ENCODE measurements at places on chromosomes 1 and 21. TPM values are rescaled to one million over a fixed set of nuclear protein-coding genes. Genes with fewer than 3 reads are reported as not detected.

Gene NKAIN1
- total RNA-seq, result 15.5 TPM

DNA sequence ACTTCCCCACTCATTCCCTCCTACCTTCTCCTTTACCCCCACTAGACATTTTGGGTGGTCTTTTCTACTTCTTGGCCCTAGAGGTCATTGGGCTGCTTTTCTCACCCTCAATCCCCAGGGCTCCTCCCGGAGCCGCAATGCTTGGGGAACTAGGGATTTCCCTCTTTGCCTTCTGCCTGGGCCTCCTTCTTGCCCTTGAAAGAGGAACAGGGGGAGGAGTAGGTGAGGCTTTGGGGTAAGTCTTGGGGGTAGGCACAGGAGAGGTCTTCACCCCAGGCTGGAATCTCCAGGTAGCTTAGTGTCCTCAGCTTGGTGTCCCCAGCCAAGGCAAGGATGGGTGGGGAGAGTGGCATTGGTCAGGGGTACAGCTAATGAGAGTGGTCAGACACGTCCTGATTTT lies 56.2 kb upstream of the EPS8L3 start:
- no peak for DNase-seq

Gene FCRL3
- not detected for total RNA-seq

DNA sequence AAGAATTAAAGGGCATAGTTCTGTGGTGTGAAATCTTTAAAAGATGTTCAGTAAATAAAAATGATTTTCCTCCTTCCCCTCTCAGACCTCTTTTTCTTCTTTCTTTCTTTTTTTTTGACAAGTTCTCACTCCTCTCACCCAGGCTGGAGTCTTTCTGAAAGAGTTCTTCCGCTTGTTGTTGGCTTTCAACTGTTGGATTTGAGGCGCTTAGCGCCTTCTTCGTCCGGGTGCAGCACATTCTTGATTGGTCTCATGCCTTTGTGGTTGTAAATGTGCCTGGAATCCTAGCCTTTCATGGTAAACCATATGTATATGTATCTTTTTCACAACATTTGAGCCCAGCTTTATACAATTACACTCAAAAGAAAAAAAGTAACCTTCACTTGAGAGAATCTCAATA lies 980 bp upstream of the METTL18 start:
- DNase-seq, result no peak

GRCh38 chr1:155912056-155912536 lies 947 bp upstream of the RIT1 start:
- DNase-seq, result no peak

GRCh38 chr1:160708801-160709200 lies 2.8 kb downstream of the CD48 start:
- DNase-seq, result no peak

GRCh38 chr1:17437580-17438317 lies 1.7 kb downstream of the RCC2 start:
- DNase-seq, result peak; percentile 23

DNA sequence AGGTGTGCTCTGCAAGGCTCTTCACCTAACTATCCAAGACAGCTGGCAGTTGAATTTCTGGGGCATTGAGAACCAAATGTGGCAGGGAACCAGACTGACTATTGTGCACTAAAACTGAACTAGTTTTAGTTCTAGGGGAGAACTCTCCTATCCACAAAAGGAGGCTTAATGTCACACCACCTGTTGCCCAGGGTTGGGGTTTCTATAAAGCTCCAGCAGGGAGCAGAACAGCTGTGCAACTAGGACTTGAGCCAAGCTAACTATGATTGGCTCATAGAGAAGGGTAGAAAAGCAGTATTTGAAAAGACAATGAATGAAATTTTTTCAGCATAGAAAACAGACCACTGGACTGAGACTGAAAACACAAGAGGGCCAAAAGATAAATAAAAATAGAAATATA lies 53.3 kb upstream of the FGGY start:
- no peak for DNase-seq

DNA sequence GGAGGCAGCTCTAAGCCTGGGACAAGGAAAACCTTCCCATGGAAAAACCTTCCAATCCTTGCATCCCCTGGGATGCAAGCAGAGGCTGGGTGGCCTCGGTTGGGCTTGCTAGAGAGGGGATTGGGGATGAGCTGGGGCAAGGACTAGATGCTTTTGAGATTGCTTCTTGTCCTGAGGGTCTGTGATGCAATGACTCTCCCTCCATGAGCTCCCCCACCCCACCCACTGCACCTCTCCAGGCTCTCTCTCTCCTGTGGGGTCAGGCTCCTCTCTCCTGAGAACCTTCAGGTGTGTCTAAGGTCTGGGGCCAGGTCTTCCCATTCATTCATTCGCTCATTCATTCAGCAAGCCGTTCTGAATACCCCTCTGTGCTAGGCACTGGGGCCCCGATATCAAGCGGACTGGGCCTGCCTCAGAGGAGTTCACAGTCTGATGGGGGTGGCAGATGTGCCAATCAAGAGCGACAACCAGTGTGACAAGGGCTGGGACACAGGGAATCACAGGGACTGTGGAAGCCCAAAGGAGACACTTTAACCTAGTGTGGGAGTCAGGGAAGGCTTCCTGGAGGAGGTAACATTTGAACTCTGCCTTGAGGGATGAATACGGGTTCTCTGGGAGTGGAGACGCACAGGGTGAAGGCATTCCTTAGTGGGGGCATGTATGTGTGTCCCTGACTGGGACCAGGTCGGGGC lies 6.5 kb downstream of the LDLRAD1 start:
- no peak for DNase-seq

DNA sequence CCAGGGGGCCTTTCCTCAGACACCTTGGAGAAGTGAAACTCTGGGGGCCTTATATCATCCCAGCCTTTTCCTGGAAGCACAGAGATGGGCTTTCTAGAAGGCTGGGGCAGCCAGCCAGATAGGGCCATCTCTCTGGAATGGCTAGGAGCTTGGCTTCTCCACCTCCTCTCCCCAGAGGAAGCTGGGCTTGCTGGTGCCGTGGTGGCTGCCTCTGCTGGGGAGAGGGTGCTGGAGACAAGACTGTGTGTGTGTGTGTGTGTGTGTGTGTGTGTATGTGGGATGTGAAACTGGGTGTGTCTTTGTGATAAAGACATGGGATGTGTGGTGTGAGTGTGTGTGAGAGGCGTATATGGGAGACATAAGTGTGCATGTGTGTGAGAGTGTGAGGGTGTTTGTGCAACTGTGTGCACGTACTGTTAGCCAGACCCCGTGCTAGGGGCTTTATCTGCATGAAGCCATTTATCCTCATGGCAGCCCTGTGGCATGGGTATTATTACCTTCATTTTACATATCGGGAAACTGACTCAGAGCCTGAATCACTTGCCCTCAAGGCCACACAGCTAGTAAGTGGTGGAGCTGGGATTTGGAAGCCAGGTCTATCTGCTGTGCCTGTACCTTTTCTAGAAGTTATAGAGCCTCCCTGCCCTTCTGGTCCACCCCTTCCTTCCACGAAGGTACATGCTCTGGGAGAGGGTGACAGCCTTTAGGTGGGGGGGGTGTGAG lies 44.2 kb downstream of the PTPRU start:
- no peak for DNase-seq

Gene KRTAP10-4
- total RNA-seq, result not detected

- DNase-seq, result no peak
These were observed 410.1 kb upstream of the PLXNA2 start for GRCh38 chr1:208654241-208654640.

DNA sequence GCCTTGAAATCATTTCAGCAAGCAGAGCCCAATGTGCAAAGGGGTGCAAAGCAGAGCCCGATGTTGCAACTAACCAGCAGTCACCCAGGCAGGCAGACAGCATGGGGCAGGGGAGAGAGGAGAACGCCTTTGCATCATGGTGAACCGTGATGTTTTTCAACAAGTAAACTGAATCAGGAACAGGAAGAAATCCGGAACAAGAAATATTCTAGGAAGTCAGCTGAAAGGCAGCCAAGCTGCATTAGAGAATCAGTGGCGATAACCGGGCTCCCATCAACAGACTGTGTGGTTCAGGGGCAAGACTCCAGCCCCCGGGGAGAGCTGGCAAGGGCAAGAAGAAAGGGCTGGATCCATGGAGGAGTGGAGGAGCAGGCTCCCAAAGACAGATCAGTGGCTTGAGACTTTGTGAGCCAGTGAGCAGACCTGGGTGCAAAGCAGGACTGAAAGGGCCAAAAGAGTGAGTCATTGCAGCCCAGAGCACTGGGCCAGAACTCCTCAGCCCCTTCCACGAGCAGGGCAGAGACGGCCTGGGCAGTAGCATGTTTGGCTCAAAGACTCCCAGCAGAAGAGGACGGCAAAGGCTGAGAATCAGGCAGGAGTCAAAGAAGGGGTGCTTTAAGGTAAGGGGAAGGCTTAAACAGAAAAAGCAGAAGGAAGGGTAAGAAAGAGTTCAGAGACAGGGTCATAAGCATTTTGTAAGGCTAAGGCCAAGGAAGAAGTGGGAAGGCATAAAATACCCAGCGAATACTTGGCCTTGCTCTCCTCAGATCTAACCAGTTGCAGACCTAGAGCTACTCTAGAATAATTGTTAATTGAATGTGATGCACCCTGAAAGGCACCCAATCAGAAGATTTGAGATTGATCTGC lies 155.0 kb downstream of the SETD4 start:
- DNase-seq, result no peak

Gene MRPL24
- 43.2 TPM for total RNA-seq

Gene GIPC2
- 3.0 TPM for total RNA-seq

- no peak for DNase-seq
These were observed 432.6 kb downstream of the AMY1C start for GRCh38 chr1:104182251-104182650.

Gene CYP2J2
- total RNA-seq, result 0.58 TPM

DNA sequence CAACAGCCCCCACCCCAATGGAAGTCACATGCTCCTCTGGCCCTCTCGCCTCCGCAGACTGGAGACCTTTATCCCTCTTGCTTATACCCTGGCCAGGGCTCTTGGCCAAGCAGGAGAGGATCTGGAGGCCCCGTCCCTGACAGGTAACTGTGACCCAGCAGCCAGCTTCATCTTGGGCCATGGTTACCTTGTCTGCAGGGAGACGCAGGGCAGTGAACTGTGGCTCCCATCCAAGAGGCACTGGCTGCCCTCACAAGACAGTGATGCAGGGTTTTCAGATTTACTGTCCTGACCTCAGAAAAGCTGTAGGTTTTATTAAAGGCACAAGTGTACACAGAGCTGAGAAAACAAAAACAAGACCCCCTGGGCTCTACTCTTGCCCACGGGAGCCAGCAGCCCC lies 96.7 kb upstream of the KLHDC7A start:
- no peak for DNase-seq

- DNase-seq, result no peak
These were observed 160.5 kb downstream of the LRRC40 start for GRCh38 chr1:70044832-70045231.

DNA sequence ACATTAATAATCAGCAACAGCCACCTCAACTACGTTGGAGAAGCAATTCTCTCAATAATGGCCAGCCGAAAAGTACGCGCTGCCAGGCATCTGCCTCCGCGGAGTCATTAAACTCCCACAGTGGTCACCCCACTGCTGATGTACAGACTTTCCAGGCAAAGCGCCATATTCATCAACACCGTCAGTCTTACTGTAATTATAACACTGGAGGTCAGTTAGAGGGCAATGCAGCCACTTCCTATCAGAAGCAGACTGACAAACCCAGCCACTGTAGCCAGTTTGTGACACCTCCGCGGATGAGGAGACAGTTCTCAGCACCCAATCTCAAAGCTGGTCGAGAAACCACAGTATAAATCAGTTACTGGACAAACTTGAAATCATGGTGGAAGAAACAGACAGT lies 93.9 kb downstream of the KIF1B start:
- DNase-seq, result no peak

Gene SELENON
- total RNA-seq, result 87.1 TPM

- DNase-seq, result no peak
These were observed 1334.5 kb upstream of the ADGRL4 start for GRCh38 chr1:80341021-80341420.

Gene NFASC
- total RNA-seq, result 6.9 TPM

Gene DNM3
- total RNA-seq, result 1.1 TPM

GRCh38 chr1:86104606-86105532 lies 51.7 kb downstream of the COL24A1 start:
- peak; percentile 12 for DNase-seq

DNA sequence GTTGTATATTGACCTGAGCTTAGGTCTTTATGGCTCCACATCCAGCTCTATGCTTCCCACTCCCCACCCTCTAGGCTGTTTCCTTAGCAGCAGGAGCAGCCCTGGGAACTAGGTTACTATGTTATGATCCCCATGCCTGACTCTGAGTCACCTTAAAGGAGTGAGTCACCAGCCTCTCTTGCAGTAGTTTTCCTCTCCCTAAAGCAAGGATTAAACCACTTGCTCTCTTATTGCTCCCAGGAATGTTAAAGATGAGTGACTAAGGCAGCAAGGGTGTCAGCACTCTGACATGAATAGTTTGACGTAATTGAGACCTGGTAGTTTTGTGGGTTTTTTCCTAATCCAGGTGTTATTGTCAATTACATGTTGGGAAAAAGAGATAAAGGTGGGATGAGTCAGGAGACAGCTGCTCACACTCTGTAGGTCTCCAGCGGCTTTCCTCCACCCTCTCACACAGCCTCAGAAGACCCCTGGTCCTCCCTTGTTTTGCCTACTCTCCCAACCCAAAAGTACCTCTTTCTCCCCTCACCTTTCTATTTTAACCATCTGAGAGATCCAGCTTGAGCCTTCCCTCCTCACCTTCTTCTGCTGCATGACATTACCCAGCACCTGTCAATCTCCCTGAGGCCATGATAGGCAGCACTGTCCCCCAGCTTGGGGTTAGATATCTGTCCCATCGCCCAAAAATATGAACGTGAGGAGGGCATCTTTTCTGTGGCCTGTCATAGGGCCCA lies 369.1 kb upstream of the VAMP3 start:
- peak; percentile 5 for DNase-seq

GRCh38 chr1:31705080-31705866 lies 1.5 kb upstream of the COL16A1 start:
- DNase-seq, result no peak

Gene PGLYRP4
- not detected for total RNA-seq

Gene ANGPTL3
- total RNA-seq, result not detected

DNA sequence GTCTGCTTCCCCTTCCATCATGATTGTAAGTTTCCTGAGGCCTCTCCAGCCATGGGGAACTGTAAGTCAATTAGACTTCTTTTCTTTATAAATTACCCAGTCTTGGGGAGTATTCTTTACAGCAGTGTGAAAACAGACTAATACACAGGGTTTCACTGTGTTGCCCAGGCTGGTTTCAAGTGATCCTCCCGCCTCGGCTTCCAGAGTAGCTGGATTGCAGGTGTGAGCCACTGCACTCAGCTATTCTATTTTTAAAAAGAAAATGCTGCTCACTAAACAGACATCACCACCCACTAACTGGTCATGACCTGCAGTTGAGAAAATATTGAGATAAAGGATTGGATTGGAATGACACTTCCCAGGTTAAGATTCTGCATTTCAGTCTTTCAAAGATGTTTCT lies 20.8 kb upstream of the SLC2A7 start:
- DNase-seq, result no peak

GRCh38 chr1:66739401-66740157 lies 12.7 kb upstream of the DYNLT5 start:
- DNase-seq, result no peak
